ENCODE measurements at places on chromosomes 16 and 17.

GRCh38 chr17:38891441-38891840, 21.6 kb downstream of the LASP1 start:
- DNase-seq = no peak

- DNase-seq = no peak
Measured at GRCh38 chr16:29182501-29182900, 197.6 kb downstream of the LAT start.

DNA sequence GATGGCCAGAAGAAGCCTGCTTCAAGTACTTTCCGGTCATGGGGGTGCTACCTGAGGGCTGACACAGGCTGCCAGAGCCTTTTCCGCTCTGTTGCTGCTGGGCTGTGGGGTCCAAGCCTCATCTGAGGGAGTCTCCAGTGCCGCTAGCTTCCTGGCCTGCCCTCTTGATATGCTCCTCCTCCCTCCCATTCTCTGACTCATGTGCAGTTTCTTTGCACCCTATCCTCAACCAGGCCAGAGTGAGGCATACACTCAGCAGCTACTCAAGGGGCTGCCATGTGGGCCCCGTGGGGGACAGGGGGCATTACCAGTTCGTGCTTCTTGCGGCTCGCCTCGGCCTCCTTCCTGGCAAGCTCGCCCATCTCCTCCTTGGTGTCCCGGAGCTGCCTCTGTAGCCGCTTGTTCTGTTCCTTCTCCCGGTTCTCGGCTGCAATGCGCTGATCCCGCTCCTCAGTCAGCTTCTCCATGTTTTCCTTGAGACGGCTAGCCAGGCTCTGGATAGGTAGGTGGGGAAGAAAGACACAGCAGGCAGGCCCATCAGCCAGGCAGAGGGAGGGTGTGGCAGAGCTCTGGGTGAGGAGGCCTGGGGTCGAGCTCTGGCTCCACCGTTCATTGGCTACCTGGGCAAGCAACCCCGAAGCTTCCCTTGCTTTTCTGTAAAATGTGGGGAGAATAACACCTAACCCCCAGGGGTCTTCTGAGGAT, 43.8 kb downstream of the PIPOX start:
- DNase-seq = no peak

DNA sequence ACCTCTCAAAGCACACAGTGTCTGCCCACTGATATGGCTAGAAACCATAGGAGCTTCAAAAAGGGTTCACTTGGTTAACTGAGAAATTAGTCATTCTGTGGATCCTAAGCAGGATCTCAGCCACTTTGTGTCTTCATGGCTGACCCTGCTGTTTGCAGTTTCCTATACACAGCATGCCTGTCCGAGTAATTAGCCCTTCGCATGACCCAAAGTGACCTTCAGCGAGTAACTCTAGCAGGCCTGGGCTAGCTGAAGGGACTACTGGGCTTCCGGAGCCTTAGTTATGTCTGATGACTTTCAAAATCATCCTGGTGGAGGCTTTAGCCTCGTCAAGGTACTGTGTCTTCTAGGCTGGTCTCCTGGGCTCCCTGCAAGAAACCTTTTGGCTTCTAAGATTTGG, 28.9 kb upstream of the FBXW10B start:
- DNase-seq = no peak

- DNase-seq = no peak
Measured at GRCh38 chr16:30762991-30763725, 1.0 kb downstream of the RNF40 start.

DNA sequence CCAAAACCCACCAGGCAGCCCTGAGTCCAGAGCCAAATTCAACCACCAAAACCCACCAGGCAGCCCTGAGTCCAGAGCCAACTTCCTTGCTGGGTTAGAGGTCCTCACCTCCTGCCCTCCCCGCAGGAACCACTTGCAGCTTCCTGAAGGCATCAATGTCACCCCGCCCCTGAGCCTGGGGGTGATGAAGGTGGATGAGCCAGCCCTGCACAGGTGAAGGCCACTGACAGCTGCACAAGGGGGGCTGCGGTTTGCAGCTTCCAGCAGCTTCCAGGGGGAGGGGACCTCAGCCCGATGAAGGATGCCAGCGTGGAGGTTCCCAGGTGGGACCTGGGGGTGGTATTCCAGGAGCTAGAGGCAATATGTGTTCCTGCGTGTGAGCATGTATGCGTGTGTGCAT, 7.6 kb upstream of the CSNK1D start:
- DNase-seq = no peak

GRCh38 chr17:38703742-38704605, 1.1 kb upstream of the MLLT6 start:
- peak; percentile 50 for DNase-seq

- DNase-seq = no peak
Measured at GRCh38 chr16:83143788-83144187, 517.0 kb downstream of the CDH13 start.

GRCh38 chr16:7304279-7304678, 28.4 kb upstream of the RBFOX1 start:
- DNase-seq = no peak

- DNase-seq = no peak
Measured at GRCh38 chr17:80105762-80106161, 4.4 kb downstream of the GAA start.

DNA sequence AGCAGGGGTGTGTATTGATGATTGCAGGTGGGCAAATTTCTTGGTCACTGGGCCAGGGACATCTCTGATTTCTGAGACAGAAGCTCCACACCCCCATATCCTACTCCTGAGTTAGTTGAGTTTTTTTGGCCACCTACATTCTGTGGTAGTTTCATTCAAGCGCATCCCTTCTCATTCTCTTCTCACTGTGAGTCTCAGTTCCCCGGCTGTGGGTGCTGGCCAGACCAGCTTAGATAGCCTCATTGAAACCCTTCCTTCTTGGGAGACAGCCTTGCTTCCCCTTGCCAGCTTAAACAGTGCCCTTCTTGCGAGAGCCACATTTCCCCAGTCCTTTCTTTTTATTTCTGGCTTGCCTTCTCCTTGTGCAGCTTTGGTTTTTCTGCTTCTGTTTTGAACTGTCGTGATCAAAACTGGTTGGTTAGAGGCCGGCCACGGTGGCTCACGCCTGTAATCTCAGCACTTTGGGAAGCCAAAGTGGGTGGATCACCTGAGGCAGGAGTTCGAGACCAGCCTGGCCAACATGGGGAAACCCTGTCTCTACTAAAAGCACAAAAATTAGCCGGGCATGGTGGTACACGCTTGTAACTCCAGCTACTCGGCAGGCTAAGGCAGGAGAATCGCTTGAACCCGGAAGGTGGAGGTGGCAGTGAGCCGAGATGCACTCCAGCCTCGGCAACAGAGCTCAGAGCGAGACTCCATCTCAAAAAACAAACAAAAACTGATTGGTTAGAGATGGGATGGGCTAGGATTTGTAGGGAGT, 2.8 kb downstream of the GPT2 start:
- DNase-seq = no peak

DNA sequence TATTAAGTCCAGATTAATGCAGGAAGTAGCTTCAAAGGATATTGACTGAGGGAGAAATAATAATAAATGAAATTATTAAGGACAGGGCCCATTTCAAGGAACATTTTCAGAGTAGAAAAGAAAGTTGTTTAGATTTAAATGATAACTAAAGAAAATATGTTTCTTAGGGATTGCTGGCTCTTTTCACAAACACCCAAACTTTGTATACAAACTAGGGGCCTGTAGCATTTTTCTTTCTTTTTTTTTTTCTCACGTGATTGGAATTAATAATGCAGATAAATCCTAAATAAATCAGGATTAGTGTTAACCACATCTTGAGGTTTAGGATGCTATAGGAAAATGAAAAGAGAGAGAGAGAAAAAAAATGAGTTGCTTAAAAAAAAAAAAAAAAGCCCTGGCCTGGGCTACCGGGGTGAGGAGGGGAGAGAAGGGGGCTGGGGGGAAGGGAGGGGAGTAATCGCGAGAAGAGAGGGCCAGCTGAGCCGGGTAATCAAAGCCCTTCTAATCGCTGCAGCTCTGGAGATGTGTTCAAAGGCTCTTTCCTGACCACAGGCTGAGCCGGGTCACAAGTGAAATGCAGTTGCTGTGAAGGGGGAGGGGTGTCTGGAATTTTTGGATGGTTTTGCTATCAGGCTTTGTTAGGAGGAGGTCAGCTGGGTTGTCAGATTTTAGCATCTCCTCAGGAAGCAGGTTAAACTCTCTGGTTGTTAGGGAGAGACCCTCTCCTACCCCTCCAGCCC, 104.6 kb upstream of the ZFHX3 start:
- no peak for DNase-seq

DNA sequence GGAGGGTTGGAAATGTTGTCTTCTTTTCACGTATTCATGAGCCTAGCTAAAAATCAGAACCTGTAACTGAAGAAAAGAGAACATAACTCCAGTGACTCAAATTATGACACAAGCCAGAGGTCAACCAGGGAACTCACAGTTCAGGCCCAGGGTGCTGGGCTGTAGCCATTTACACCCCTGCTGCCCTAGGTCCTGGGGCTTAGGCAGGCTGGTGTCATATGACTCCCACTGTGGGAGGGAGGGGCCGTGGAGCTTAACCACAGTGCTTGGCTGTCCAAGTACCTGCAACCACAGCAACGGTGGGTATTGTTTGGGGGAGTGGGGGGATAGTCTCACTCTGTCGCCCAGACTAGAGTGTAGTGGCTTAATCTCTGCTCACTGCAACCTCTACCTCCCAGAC, 71.1 kb upstream of the AMZ2 start:
- no peak for DNase-seq

DNA sequence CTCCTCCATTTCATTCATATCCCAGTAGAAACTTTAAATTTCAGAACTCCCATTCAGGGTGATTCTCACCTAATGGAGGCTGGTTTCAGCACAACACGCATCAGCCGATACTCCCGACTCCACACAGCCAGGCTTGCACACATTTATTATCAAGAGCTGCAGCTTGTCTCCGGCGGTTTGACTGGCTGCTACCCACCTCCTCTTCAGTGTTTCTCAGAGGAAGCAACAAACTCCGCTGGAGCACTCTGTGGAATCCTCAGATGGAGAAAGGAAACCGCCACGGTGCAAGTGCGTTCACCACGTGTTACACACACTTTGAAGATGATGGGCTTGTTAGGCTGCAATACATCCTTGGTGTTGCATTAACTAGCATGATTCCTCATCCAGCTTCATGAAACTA, 39.7 kb upstream of the NUDT7 start:
- DNase-seq = no peak
